ENCODE measurements at places on chromosomes 3 and 15.

DNA sequence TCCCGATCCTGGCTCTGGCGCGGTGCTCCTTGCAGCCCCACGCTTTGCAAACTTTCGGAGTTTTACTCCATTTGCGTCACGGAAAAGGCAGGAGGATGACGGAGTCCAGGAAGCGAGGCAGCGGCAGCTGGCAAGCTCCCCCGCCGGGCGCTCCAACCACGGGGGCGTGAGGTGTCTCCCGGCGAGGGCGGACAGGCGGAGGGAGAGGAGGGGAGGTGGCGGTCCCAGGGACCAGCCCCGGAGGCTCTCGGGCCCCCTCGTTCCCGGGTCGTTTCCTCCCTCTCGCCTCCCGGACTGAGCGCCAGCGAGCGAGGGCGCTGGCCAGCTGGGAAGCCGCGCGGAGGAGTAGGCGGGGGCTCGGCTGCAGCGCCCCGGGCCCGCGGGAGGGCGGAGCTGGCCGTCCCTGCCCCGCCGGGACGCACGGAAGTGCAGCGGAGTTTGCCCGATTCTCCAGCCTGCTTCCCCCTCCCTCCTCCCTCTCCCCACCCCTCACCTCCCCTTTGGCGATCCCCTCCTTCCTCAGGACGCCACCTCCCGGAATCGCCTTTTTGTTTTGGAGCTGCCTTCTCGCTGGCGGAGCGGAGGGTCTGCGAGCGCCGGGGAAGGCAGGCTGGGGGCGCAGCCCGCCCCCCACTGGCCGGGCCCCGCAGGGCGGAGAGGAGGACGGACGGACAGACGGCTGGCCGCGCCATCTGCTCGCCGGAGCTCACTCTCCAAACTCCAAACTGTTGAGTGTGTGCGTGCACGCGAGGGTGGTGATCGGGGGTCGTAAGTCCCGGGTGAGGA is at the start of gene SNX33:
Gene SNX33, plus strand, starts transcription at position 543 of the 786 bp plus-strand sequence. CDS start 1,191 bp downstream, outside the sequence.
- DNase-seq: peak; percentile 83

DNA sequence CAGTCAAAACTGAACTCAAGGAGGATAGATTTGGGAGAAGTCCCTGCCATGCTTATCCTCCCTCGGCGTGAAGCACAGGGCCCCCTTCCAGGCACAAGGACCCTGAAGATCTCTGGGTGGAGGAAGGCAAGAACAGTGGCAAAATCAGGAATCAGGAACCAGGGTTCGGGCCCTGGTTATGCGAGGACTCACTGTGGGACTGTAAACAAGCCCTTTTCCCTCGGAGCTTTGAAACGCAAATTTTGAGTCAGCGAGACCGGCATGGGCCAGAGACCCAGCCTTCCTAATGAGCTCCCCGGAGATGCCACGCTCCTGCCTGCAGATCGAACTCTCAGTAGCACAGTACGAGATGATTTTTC is 70.1 kb downstream of the SLC12A8 start:
- DNase-seq: no peak

GRCh38 chr3:158368271-158368670 is 202.7 kb upstream of the MLF1 start:
- no peak for DNase-seq

DNA sequence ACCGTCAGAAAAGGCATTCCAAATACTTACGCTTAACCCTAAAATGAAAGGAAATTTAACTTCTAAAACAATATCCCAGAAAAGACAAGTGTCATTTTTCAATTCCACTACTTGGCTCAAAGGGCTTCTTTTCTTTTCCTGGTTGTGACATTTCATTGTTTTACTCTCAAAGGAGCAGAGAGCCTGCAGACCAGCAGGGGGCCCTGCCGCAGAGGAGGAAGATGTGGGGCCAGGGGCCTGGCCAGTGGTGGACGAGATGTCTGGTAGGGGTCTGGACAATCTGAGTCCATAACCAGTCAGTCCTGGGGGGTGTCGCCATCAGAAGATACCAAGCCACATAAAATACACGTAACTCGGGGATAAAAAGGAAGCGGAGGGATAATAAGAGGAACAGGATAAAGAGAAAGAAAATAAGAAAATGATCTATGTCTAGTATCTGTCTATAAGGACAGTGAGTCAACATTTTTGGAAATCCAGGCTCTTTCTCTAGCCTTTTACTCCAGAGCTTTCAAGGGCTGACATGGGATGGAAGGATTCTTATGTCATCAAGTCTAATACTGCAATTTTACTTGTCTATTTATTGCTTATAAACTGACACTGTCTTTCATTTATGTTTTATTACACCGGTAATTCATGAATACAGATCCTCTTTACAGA is 54.2 kb upstream of the ARHGEF3 start:
- peak; percentile 27 for DNase-seq

DNA sequence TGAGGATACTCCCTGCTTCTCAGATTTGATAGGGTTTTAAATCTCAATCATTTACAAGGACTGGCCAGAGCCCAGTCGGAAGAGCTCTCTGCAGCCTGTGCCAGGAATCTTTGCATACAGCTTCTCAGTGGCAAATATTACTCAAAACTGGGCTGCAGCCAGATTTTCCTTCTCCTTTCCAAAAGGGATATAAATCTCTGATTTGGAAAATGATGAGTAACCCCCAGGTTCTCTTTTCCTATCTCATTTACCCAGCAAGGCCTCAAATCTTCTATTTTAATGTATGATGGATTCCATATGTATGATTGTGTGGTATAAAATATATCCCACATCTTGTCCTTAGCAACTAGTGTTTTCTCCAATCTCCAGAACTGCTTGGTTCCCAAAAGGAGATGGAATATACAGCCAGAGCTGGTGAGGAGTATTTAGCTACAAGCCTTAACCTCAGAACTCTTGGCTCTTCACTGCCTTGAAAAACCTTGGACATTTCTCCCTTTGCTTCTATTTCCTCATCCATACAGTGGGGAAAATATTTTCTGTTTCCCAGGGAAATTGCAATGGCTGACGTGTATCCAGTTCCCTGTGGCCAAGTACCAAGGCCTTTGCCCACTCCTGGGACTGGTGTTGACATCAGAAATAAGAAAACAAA is 114.4 kb downstream of the ATG7 start:
- DNase-seq: no peak

- DNase-seq: no peak
Measured at GRCh38 chr15:33001926-33002325, 192.6 kb downstream of the FMN1 start.

GRCh38 chr3:49794926-49795905 is 4.5 kb downstream of the CDHR4 start:
- DNase-seq: no peak
